ENCODE measurements at places on chromosomes 2 and 18. TPM values are rescaled to one million over a fixed set of nuclear protein-coding genes. Genes with fewer than 3 reads are reported as not detected.

DNA sequence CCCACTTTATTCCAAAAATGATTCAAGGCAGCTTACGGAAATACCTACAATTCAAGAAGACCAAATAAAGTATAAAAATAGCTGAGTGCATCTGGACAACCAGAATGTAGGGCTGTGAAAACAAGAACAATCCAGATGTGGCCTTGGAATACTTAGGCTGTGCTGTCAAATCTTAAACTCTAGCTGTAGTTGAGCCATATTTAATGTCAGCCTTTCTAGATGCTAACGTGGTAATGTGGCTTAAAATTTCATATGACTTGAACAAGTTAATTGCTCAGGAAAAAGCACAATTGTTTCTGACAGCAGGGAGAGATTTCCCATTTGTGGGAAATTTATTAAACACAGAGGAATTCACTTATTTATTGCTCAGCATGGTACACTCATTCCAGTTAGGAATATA is 14.6 kb upstream of the NAPG start:
- no peak for DNase-seq

DNA sequence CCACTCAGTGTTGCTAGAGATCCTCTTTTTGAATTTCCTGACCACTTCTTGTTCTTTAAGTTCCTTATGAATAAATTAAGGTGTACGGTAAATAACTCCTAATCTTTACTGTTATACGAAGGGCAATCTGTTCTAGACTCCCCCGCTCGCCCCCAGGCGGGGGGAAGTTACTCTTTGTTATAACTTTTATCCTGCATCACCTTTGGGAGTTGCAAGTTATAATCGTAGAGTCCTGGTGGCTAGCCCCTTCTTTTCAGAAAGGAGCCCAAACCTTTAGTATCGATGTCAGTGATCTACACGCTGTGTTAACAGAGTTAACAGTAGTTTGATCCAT is 652 bp downstream of the GCA start:
- no peak for DNase-seq

- no peak for DNase-seq
Observed at GRCh38 chr2:20186078-20186854, 38.7 kb downstream of the SDC1 start.

GRCh38 chr2:196537311-196537710 is 102.2 kb upstream of the CCDC150 start:
- DNase-seq: no peak

DNA sequence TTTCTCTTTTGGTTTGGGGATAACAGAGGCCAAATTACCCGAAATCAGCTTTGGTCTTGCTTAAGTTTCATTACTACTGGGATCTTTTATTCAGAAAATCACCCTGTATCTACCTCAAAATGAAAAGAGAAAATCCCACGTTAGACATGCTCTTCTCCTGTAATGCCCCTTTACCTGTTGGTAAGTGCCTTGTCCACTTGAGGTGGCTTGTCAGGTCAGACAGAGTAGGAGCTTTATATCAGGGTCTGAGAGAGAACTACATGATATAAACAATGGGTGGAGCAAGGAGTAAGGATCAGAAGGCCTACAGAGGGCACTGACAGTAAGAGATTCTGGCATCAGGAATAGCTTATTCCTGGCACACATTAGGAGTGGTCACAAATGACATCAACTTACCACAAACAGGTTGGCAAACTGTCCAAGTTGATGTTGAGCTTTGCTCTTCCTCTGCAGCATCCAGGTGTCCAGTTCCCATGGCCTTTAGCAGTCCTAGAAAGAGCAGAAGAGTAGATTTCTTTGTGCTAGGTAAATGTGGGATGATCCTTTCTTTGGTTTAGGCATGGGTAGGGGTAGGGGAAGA is at the start of gene REG1B:
REG1B (minus strand) TSS at position 209 of the 580 bp plus-strand sequence. CDS start 381 bp downstream, outside the sequence.
- DNase-seq: no peak

GRCh38 chr2:84919885-84920580 is 14.6 kb downstream of the TMSB10 start:
- DNase-seq: peak; percentile 95

GRCh38 chr2:61328707-61329251 is 142.1 kb downstream of the USP34 start:
- no peak for DNase-seq

DNA sequence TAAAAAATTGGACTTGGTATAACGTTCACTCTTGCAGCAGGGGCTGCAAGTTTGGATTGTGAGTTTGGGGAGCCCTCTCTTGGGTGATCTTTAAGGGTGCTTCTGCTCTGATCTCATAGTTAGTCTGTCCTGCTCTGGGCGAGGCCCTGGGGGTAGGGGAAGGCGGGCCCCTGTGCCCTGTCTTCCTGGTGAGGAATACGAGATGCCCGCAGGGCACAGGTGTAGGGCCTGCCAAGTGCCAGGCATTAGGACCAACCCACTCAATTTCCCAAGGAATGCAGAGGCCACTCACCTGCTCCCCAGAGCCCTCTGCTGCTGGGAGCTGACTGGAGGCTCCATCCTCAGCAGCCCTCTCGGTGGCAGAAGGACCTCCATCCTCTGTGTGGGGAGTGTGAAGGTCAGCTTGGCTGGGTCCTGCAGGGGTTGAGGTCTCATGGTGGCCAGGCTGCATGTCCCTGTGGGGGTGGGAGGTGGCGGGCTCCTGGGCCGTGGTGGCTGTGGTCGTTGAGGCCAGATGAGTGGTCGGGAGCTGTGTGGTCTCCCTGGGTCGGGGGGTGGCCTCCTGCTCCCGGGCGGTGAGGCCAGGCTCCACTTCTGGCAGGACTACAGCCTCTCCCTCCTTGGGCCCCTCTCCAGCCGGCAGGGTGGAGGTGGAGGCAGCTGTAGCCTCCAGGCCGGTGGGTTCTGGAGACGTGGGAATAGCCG is 21.3 kb downstream of the SDC1 start:
- no peak for DNase-seq

GRCh38 chr2:174121612-174122011 is 126.7 kb downstream of the OLA1 start:
- no peak for DNase-seq

GRCh38 chr18:40249390-40250080 is 1705.5 kb upstream of the PIK3C3 start:
- no peak for DNase-seq

DNA sequence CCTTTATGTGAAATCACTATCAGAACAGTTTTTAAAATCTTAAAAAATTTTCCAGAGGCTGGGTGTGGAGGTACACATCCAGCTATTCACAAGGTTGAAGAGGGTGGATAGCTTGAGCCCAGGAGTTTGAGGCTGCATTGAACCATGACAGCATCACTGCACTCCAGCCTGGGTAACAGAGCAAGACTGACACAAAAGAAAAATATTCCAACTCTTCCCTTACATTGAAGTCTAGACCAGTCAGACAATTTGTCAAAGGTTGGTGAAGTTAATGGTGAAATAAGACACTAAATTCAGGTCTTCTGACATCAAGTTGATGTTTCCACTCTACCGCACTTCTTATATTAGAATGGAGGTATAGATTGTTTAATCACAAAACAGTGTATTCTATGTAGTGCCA is 52.8 kb downstream of the HYCC2 start:
- no peak for DNase-seq

- DNase-seq: no peak
Observed at GRCh38 chr2:20404950-20405349, 41.9 kb upstream of the RHOB start.

DNA sequence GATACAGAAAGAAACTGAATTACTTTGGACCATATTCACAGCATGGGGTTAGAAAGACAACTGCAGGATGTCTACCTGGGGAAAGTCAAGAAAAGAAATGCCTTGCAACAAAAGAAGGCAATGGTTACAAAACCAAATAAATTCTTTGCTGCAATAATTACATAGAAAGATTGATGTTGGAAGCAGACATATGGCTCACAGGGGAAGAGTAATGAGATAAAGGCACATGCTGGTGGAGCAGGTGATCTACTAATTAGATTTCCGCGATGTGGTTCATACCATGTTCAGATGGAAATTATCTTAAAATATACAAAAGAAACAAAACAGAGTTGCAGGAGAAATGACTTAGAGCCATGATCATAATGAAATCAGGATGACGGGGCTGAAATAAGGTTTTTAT is 718.8 kb upstream of the PKDCC start:
- no peak for DNase-seq

DNA sequence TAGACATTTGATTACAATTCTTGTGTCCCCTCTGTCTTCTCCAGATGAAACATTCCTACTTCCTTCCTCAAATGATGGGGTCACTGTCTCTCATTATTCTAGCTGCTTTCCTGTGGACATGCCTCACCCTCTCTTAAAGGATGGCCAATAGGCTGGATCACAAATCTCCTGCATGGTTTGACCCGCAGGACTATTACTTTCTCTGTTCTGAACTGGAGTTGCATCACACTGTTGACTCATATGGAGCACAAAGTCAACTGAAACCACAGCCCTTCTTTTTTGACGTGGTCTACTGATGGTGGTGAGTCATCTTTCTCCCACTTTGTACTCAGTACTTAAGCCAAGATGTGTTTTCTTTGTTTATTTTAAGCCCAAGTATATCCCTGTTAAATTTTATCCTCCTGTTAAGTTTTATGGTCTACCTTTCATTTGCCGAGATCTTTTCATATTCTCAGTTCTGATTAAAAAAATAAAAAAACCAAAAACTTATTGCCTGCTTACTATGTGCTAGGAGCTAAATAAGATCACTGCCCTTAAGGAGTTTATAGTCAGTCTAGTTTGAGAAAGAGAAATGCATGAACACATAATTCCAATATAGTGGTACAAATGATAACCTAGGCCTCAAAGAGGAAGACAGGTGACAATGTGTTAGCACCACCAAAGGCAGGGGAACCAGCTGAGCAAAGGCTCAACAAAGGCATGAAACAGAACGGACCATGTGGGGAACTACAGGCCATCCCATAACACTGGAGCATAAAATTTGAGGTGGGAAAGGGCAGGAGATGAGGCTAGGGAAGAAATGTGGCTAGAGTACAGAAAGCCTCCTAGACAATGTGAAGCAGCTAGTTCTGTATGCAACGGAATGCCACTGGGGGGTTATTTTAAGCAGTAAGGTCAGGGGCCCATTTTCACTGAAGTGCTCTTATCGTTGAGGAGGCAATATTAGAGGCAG is 67.6 kb upstream of the ZFP36L2 start:
- DNase-seq: peak; percentile 81

- DNase-seq: no peak
Observed at GRCh38 chr2:3406501-3406900, 27.0 kb downstream of the TRAPPC12 start.

DNA sequence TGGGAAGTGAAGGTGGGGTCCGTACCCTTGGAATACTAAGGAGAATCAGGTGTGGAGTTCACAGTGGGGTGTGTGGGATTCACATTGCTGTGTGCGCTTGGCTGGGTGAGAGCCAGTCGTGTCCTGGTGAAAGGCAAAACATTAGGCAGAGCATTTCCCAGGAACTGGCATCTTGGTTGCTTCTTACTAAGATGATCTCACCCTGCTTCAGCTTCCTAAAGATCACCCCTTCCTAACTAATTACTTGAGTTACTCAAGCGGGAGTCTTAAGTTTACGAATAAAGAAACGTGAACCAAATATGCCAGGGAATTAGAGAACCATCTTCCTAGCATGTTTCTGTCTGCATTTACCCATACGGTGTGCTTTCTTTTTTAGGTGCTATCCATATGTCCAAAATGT is 122.9 kb downstream of the NCK2 start:
- DNase-seq: no peak

DNA sequence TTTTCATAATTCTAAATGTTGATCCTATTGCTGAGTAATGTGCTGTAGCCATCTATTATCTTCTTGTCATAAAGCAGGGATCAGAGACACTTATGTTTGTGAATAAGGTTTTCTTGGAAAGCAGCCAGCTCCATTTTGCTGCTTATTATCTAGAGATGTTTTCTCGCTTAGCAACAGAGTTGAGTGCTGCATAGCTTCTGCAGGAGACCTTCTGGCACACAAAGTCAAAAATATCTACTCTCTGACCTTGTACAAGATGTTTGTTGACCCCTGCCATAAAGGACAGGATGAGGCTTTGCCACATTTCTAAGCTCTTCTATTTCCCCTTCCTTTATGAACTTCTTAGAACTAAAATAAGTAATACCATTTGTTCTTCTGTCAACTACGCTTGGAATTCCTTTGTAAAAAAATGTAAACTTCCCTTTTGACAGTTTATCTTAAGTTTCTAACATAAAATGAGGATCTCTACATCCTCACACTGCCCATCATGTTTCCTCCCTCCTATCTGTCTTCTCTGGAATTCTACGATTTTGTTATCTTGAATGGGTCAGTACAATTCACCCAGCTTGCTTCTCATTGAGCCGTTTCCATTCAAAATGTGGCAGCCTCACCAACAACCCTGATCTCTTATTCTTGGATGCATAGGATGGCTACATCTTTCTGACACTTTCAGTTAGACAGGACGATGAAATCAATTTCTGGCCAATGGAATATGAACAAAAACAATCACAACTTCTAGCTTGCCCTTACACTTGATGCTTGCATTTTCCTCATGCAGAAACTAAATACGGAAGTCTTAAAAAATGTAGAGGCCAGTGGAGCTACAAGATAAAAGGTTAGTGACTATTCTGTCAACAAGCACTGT is 1377.0 kb downstream of the SUCLG1 start:
- no peak for DNase-seq

- peak; percentile 36 for DNase-seq
Observed at GRCh38 chr2:177335917-177336450, 56.6 kb upstream of the AGPS start.

- no peak for DNase-seq
Observed at GRCh38 chr18:35241448-35241804, 592 bp downstream of the ZNF397 start.

DNA sequence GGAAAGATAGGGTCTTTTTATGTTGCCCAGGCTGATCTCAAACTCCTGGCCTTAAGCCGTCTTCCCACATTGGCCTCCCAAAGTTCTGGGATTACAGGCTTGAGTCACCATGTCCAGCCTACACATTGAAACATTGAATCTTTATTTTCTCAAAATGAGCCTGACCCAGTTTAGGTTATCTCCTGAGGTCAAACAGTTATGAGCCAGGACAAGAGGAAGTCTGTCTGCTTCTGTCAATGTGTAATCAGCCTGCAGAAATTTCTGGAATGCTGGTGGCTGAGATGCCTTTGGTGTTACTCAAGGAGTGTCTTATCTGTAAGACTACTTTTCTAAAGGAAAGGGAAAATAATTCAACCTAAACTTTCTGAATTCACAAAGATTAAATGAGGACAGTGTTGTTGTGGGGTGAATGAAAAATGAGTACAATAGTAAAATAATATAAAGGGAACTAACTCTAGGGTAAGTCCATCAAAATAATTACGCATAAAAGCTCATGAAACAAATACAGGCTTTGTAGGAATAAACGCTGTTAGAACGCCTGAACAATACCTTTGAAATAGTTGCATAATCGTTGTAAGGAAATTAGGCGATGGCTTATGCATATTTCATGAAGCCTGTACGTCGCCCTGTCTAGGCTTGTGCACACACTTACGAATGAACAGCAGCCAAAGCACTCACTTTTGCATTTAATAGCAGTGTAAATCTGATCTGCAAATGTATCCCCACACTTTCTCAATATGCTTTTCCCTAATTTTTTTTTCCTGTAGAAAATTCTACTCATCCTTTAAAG is 260.8 kb downstream of the RDH14 start:
- peak; percentile 46 for DNase-seq

SLC5A7 gene
- total RNA-seq: not detected

PMS1 gene
- total RNA-seq: 31.0 TPM

KIAA2012 gene
- not detected for total RNA-seq

UGGT1 gene
- 83.9 TPM for total RNA-seq

FBXO15 gene
- total RNA-seq: 1.1 TPM

SERPINB10 gene
- not detected for total RNA-seq

CNDP2 gene
- total RNA-seq: 105 TPM

NAT8 gene
- total RNA-seq: not detected

GPC1 gene
- 97.8 TPM for total RNA-seq

MALT1 gene
- 33.9 TPM for total RNA-seq

NOL4 gene
- total RNA-seq: 0.47 TPM

ST6GAL2 gene
- not detected for total RNA-seq

Measured in NCI-H460 (cell line).